T-helper 9 cell (primary cell): ENCODE measurements at places on chromosomes 2 and 18.

GRCh38 chr2:5546181-5546580, 146.0 kb upstream of the SOX11 start:
- DNase-seq = no peak

- DNase-seq = no peak
Measured at GRCh38 chr2:198890490-198890889, 567.2 kb downstream of the SATB2 start.

GRCh38 chr2:50004667-50005066, 850.4 kb upstream of the FSHR start:
- DNase-seq = no peak

GRCh38 chr18:25306671-25307070, 45.3 kb downstream of the ZNF521 start:
- DNase-seq = no peak

DNA sequence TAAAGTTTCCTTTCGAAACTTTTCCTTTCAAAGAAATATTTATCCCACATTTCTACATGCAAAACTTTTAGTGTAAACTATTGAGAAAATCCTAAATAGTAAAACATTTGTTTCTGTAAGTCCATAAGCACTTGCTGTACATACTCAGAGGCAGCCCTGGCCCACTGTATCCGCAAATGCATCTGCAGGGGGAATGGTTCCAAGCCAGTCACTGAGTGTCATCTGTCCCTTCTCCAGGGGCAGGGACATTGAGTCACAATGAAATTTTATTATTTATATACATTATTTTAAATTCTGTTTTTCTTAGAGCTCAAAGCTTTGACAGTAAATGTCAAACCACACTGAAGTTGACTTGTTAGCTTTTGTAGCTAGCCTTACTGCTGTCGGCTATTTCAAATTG, 367.2 kb downstream of the MTX2 start:
- DNase-seq = no peak

DNA sequence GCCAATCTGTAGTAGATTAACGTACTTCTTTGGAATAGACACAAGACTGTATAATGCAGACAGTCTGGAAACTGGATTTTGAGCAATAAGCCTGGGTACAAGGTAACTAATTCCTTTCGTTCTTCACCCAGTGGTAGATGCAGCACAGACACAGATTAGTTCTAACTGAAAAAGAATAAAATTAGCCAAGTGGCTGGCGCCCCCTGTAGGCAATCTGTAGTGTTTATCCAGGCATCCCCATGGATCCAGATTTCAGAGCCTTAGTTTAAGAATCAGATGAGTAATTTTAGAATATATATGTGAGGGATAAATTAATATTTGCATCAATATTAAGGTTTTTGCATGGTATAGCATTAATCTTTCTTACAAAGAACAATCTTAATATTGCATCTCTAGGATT, 563.9 kb downstream of the DCC start:
- DNase-seq = no peak

DNA sequence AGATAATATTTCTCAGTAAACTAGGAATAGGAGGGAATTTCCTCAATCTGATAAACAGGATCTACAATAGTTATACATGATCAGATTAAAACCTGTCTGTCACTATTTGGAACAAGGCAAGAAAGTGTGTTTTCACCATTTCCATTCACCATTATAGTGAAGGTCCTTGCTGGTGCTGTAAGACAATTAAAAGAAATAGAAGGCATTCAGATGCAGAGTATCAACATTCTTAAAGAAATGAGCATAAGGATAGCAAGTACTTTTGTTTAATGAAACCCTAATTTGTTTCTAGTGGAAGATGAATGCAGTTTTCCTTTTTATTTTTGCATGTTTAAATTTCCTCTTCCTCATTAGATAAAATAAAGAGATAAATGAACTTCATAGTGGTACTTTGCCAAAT, 693.7 kb downstream of the PLCL1 start:
- DNase-seq = no peak
